ENCODE measurements at places on chromosomes 5 and 9. TPM values are rescaled to one million over a fixed set of nuclear protein-coding genes. Genes with fewer than 3 reads are reported as not detected.

FOXE1 gene
- 0.12 TPM for total RNA-seq

GRM6 gene
- total RNA-seq, result under 0.01 TPM

PTGER4 gene
- total RNA-seq, result 29.9 TPM

CCDC180 gene
- 3.6 TPM for total RNA-seq

ELOVL7 gene
- 0.49 TPM for total RNA-seq

WDR31 gene
- 2.2 TPM for total RNA-seq

ACTL7B gene
- not detected for total RNA-seq

FCN1 gene
- not detected for total RNA-seq

OR2V2 gene
- total RNA-seq, result not detected

CHSY3 gene
- 14.9 TPM for total RNA-seq

KCNN2 gene
- total RNA-seq, result under 0.01 TPM

AQP7 gene
- not detected for total RNA-seq

HNRNPH1 gene
- 341 TPM for total RNA-seq

SLC6A3 gene
- total RNA-seq, result not detected

DMGDH gene
- 2.6 TPM for total RNA-seq

PPIC gene
- total RNA-seq, result 29.6 TPM

PPP3R2 gene
- not detected for total RNA-seq

ARHGEF28 gene
- 42.4 TPM for total RNA-seq

MEIKIN gene
- not detected for total RNA-seq

ZNF618 gene
- total RNA-seq, result 17.1 TPM

BTNL8 gene
- total RNA-seq, result not detected

TAF11L10 gene
- total RNA-seq, result not detected

IL5 gene
- total RNA-seq, result not detected

GARNL3 gene
- 2.9 TPM for total RNA-seq

NKD2 gene
- total RNA-seq, result not detected

PCDHB11 gene
- total RNA-seq, result 0.81 TPM

OR2K2 gene
- total RNA-seq, result not detected

LCN10 gene
- not detected for total RNA-seq

ITGA2 gene
- total RNA-seq, result 6.3 TPM

HAUS6 gene
- 11.4 TPM for total RNA-seq

OR2Y1 gene
- not detected for total RNA-seq

AFAP1L1 gene
- 10.1 TPM for total RNA-seq

HBEGF gene
- 3.3 TPM for total RNA-seq

CDO1 gene
- 3.6 TPM for total RNA-seq

CRHBP gene
- 1.7 TPM for total RNA-seq

TLX3 gene
- total RNA-seq, result not detected

SOX30 gene
- under 0.01 TPM for total RNA-seq

CDH9 gene
- not detected for total RNA-seq

STKLD1 gene
- total RNA-seq, result 0.61 TPM

SEMA4D gene
- total RNA-seq, result 0.12 TPM

GGTA1 gene
- total RNA-seq, result not detected

NSMF gene
- 39.1 TPM for total RNA-seq

BARHL1 gene
- not detected for total RNA-seq

Measured in hair follicle dermal papilla cell (primary cell).